Aorta (tissue), 5 donors: ENCODE measurements at places on chromosomes 6 and 20. TPM values are rescaled to one million over a fixed set of nuclear protein-coding genes. Genes with fewer than 3 reads are reported as not detected.

Gene PROKR2
- total RNA-seq = not detected

GRCh38 chr6:89941031-89941762, 46.9 kb downstream of the GJA10 start:
- no peak overlapping the region for H3K4me3 ChIP-seq
- no peak overlapping the region for H3K27ac ChIP-seq
- no peaks in the 10 kb centered on the region for H3K27me3 ChIP-seq
- no peaks in the 10 kb centered on the region for H3K36me3 ChIP-seq
- no peaks in the 10 kb centered on the region for H3K4me1 ChIP-seq

Gene SLC4A11
- total RNA-seq = 0.63 TPM

Gene BTNL2
- total RNA-seq = not detected

Gene ZSWIM1
- total RNA-seq = 8.2 TPM

GRCh38 chr20:57135875-57136274, 130.6 kb downstream of the BMP7 start:
- no peaks in the 10 kb centered on the region for H3K27me3 ChIP-seq
- no peak for DNase-seq
- H3K27ac ChIP-seq = no peak overlapping the region
- no peaks in the 10 kb centered on the region for H3K36me3 ChIP-seq

Gene MUCL3
- not detected for total RNA-seq

Gene PNPLA1
- not detected for total RNA-seq

- DNase-seq = peak; percentile 84
- no peak overlapping the region for H3K4me3 ChIP-seq
- no peaks in the 10 kb centered on the region for H3K36me3 ChIP-seq
- H3K4me1 ChIP-seq = no peaks in the 10 kb centered on the region
- peak overlapping the region; percentile 39 for H3K27ac ChIP-seq
- H3K27me3 ChIP-seq = no peaks in the 10 kb centered on the region
These were observed 54.1 kb downstream of the FGD2 start for GRCh38 chr6:37059344-37060194.

DNA sequence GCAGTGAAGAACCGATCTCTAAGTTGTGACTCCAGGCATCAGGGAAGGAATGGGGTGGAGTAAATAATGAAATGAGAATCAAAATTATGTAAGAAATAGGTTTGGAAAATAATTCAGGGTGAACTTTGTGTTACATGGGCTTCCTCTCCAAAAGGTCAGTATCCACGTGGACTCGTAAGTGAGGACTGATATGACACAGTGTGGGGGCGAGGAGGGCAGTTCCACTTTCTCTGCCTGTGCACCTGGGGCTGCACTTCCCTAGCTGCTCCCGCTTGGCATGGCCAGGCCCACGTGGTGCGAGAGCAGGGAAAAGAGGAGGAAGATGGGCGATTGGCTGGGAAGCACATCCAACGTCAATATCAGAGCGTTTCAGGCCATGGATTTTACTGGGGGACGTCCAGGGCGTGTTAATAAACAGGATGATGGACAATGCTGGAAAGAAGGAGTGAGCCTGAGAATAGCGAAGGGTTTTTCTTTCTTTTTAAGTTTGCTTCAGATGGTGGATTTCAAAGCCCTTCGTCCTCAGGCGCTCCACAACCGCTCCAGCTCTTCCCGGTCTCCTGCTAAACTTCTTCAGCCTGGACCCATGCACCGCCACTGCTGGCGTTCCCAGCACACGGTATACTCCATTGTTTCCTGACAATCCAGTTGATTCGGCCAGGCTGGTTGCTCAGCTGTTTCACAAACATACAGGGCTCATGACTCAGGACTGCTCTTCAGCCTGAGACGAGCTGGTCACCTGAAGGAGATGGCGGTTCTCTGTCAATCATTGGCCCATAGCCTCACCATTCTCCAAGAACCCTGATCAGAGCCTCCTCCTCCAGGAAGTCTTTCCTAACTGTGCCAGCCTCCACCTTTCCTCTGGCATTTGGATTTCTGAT, 11.8 kb downstream of the CCR6 start:
- no peaks in the 10 kb centered on the region for H3K36me3 ChIP-seq
- no peak overlapping the region for H3K4me3 ChIP-seq
- H3K27ac ChIP-seq = no peak overlapping the region
- no peak for DNase-seq
- no peaks in the 10 kb centered on the region for H3K4me1 ChIP-seq
- H3K27me3 ChIP-seq = no peaks in the 10 kb centered on the region

GRCh38 chr6:118298476-118299427, 249.3 kb upstream of the PLN start:
- peaks cover 5% of the 10 kb centered on the region for H3K4me1 ChIP-seq
- DNase-seq = no peak
- H3K4me3 ChIP-seq = no peak overlapping the region
- peak overlapping the region; percentile 91 for H3K27ac ChIP-seq

Gene PXT1
- not detected for total RNA-seq

- H3K27me3 ChIP-seq = no peaks in the 10 kb centered on the region
- H3K4me1 ChIP-seq = no peaks in the 10 kb centered on the region
- peaks cover 4% of the 10 kb centered on the region for H3K36me3 ChIP-seq
- DNase-seq = peak; percentile 79
These were observed 1.4 kb upstream of the TRIM39 start for GRCh38 chr6:30325150-30325872.

Gene SNX5
- total RNA-seq = 51.2 TPM

GRCh38 chr6:30483677-30484279, 5.5 kb upstream of the HLA-E start:
- no peak for DNase-seq
- H3K4me3 ChIP-seq = no peak overlapping the region
- H3K27ac ChIP-seq = no peak overlapping the region

DNA sequence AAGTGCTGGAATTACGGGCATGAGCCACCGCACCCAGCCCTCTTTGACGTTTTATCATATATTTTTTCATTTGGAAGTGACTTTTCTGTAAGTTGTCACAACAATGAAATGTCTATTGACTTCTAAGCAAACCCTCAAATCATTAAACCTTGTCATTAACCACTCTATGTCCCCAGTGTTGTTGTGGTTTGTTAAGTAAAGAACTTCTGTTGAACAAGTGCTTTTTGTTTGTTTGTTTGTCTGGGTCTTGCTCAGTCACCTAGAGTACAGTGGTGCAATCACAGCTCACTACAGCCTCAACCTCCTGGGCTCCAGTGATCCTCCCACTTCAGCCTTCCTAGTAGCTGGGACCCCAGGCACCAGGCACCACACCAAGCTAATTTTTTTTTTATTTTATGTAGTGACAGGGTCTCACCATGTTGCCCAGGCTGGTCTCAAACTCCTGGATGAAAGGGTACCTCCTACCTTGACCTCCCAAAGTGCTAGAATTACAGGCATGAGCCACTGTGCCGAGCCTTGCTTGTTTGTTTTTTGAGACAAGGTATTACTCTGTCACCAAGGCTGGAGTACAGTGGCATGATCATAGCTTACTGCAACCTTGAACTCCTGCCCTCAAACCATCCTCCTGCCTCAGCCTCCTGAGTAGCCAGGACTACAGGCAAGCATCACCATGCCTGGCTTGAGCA, 57.6 kb upstream of the LOC128125822 start:
- no peak for DNase-seq
- H3K27ac ChIP-seq = no peak overlapping the region
- no peaks in the 10 kb centered on the region for H3K4me1 ChIP-seq

Gene DDX43
- total RNA-seq = 0.78 TPM

DNA sequence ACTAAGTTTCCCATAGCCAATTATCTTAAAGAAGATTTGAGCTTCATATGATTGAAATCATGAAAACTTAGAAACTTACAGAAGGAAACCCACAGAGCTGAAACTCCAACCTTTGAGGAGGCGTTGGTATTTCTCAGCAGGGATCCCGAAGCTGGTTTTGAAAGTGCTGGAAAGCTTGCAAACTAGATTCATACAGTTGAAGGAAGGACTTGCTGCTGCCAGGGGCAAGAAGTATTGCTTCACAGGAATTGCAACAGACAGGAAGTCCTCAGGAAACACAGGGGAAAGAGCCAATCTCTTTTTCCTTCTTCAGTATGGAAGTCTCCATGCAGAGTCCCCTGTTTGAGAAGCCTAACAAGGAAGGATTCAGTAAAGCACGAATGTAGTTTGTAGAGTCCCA, 419.7 kb downstream of the CD109 start:
- DNase-seq = no peak
- no peaks in the 10 kb centered on the region for H3K27me3 ChIP-seq
- H3K4me3 ChIP-seq = no peak overlapping the region
- H3K36me3 ChIP-seq = no peaks in the 10 kb centered on the region
- no peak overlapping the region for H3K27ac ChIP-seq

GRCh38 chr6:161017766-161018564, 26.4 kb downstream of the MAP3K4 start:
- no peaks in the 10 kb centered on the region for H3K4me1 ChIP-seq
- peaks cover 3% of the 10 kb centered on the region for H3K36me3 ChIP-seq
- H3K27ac ChIP-seq = no peak overlapping the region
- no peaks in the 10 kb centered on the region for H3K27me3 ChIP-seq
- H3K4me3 ChIP-seq = no peak overlapping the region

DNA sequence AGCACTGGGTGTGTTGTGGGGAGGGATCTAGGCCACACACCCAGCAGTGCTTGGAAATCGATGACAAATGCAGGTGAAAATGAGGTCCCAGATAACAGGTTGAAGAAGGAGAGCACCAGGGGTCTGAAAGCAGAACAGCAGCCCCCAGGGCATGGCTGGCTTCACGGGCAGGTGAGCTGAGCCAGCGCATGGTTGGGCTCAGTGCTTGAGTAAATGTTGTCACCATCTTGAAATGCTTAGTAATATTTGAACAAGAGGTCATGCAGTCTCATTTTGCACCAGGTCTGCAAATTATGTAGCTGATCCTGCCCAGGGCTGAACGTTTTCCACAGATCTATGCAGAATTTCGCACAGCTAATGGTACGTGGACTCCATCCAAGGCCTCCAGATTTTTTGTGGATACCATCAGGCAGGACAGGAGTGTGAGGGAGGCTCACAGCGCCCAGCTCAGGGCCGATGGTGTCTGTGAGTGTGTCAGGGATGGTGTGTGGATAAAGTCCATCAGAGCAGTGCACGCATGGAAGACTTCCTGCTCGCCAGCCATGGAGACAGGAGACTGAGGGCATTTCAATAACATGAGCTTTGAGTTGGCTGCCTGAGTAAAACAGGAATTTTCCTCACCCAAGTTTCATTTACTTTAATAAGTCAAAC, 53.1 kb upstream of the SNX9 start:
- no peak for DNase-seq
- no peak overlapping the region for H3K4me3 ChIP-seq
- no peaks in the 10 kb centered on the region for H3K27me3 ChIP-seq
- no peaks in the 10 kb centered on the region for H3K4me1 ChIP-seq
- no peaks in the 10 kb centered on the region for H3K36me3 ChIP-seq
- H3K27ac ChIP-seq = no peak overlapping the region

DNA sequence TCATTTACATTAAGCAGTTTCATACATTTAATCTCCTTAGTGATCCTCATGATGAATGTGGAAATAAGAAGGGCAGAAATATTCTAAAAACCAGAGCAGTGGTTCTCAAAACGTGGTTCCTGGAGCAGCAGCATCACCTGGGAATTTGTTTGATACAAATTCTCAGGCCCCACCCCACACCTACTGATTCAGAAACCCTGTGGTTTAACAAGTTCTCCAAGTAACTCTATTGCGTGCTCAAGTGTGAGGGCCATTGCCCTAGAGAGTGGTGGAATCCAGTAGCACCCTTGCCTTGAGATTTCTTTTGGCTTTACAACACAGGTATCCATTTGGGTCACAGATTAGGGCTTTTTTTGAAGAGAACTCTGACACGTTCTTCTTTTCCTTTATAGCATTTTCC, 354.6 kb upstream of the FLRT3 start:
- H3K27me3 ChIP-seq = no peaks in the 10 kb centered on the region
- no peak overlapping the region for H3K27ac ChIP-seq
- no peaks in the 10 kb centered on the region for H3K4me1 ChIP-seq
- DNase-seq = no peak
- H3K36me3 ChIP-seq = no peaks in the 10 kb centered on the region

- no peaks in the 10 kb centered on the region for H3K27me3 ChIP-seq
- H3K27ac ChIP-seq = no peak overlapping the region
- DNase-seq = no peak
These were observed 33.8 kb upstream of the KIF25 start for GRCh38 chr6:167963589-167964057.

GRCh38 chr20:21512634-21513180, 1.2 kb downstream of the NKX2-2 start:
- peak overlapping the region; percentile 1 for H3K4me3 ChIP-seq
- no peak for DNase-seq
- no peaks in the 10 kb centered on the region for H3K36me3 ChIP-seq
- H3K4me1 ChIP-seq = no peaks in the 10 kb centered on the region
- H3K27ac ChIP-seq = no peak overlapping the region

DNA sequence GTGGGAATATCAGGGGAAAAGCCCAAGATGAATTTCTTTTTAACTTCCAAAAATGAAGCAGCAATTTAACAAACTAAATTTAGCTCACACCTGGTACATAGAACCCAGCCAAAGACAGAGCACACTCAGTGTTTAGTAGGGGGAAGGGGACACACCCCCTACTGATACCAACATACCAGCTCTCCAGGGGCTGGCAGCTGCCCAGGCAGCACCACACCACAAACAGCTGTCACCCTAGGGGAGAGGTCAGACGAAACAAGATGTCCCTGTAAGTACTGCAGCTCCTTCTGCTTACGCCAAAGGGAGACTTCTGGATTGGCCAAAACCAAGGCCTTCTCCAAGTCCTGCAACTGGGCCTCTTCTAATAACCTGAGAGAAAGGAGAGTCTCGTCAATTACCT, 26.0 kb downstream of the MDN1 start:
- no peaks in the 10 kb centered on the region for H3K4me1 ChIP-seq
- no peak overlapping the region for H3K27ac ChIP-seq
- no peak overlapping the region for H3K4me3 ChIP-seq
- no peaks in the 10 kb centered on the region for H3K27me3 ChIP-seq

GRCh38 chr20:11687546-11688292, 230.0 kb upstream of the BTBD3 start:
- no peaks in the 10 kb centered on the region for H3K27me3 ChIP-seq
- H3K36me3 ChIP-seq = no peaks in the 10 kb centered on the region
- no peak overlapping the region for H3K27ac ChIP-seq
- H3K4me3 ChIP-seq = no peak overlapping the region
- DNase-seq = no peak

DNA sequence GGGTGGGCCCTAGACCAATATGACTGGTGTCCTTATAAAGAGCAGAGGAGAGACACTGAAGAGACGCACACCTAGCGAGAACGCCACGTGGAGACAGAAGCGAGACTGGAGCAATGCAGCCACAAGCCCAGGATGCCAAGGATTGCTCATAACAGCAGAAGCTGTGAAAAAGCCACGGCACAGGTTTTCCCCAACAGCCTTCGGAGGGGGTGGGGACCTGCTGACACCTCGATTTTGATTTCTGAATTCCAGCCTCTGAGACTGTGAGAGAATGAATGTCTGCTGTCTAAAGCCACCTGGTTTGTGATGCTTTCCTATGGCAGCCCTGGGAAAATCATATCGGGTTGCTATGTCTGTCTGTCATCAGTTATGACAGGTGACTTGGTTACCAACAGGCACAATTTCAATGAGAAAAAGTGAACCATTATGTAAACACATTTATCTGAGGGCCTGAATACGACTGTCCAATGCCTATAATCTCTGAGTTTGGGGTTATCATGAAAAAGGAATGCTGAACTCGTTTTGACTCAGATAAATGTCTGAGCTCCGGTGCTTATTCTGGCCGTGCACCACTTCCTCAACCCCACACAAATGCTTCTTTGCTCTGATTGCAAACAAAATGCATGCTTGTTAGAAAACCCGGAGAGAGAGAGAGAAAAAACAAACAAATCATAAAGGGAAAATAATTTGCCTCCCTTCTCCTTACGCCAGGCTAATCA, 769.7 kb downstream of the PTPRT start:
- H3K27me3 ChIP-seq = no peaks in the 10 kb centered on the region
- H3K36me3 ChIP-seq = no peaks in the 10 kb centered on the region
- no peak overlapping the region for H3K27ac ChIP-seq
- no peak for DNase-seq
- no peak overlapping the region for H3K4me3 ChIP-seq

GRCh38 chr20:43565758-43566104, 6.9 kb downstream of the SGK2 start:
- H3K27me3 ChIP-seq = no peaks in the 10 kb centered on the region
- H3K27ac ChIP-seq = no peak overlapping the region

Gene SYCP2
- 5.6 TPM for total RNA-seq
